ENCODE measurements at places on chromosomes 1 and 21.

DNA sequence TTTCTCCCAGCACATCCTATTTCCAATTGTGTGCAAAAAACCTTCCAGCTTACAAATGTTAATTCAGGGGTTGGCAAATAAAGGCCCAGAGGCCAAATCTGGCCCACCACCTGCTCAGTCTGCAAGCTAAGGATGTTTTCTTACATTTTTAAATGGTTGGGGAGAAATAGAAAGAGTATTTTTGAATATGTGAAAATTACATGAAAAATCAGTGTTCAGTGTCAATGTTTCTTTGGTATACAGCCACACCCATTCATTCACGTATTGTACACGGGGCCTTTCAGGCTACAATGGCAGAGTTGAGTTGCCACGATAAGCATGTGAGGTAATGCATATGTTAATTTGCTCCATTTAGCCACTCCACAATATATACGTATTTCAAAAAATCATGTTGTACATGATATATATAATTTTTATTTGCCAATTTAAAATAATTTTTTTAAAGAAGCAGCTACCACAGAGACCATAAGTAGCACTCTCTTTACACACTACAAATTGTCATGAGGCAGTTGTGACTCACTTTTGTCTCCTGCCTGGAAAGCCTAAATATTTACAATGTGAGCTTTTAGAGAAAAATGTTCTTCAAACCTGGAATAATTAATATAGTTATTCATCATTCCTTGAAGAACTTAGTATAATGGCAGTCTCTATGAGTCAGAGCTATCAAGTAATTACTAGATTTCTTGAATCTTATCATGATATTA is 189.6 kb downstream of the SMYD3 start:
- peak; percentile 45 for DNase-seq

DNA sequence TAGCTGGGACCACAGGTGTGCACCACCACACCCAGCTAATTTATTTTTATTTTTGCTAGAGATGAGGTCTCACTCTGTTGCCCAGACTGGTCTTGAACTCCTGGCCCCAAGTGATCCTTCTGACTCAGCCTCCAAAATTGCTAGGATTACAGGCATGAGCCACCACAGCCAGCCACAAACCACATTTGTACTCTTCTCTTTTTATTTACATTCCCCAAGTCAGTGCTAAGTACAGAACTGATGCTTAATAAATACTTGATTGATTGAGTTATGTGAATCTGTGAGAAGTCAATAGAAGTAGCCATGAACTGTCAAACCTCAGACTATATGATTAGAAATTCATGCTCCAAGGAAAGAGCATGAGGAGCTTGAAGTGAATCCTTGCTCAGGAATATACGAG is 48.5 kb upstream of the S1PR1 start:
- no peak for DNase-seq

DNA sequence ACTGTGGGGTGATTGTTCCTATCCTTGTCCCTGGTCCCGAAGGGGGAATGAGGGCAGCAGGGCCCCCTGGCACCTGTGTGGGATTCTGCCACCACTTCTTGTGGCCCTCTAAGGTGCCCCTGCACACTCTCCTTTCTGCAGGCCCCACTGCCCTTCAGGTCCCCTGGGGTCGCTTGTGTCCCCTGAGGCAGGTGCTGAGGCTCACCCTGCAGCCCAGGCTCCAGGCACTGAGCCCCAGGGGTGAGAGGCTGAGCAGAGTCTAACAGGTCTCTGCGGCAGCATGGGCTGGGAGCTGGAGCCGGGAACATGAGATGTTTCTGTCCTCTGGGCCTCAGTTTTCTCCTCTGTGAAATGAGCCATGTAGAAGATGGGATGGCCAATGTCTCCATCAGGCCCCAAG is 211.0 kb upstream of the VAMP3 start:
- DNase-seq: no peak

GRCh38 chr1:63922848-63923247 is 149.0 kb downstream of the ROR1 start:
- DNase-seq: no peak

GRCh38 chr1:25620211-25620610 is 3.6 kb downstream of the MAN1C1 start:
- no peak for DNase-seq

DNA sequence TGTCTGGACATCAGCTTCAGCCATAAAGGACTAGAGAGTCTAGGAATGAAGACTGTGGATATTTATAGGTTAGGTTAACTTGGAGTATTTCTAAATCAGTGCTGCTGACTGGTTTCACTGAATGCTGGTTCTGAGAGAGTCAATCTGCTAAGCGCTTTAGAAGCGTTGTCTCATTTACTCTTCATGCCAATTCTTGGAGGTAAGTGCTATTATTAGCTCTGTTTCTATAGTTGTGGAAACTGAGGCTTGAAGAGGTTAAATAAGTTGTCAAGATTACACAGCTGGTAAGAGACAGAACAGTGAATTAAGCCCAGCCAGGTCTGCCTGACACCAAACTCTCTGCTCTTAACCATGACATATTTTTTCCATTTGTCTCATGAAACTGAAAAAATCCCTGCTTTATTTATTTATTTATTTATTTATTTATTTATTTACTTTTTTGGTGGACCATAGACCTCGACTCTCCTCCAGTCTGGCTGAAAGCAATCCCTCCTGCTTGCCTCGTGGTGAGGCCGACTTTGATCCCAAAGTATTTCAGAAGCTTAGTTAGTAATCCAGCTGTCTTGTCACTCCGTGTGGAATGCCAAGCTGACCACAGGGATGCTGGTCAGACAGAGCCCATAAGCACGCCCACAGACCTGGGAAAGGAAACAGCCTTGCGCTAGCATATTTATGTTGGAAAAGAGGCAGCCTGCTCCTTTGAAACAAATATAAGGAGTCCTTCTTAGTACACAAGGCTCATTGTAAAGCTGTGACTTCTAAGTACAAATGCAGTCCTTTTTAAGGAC is 16.9 kb downstream of the NTMT2 start:
- peak; percentile 31 for DNase-seq

DNA sequence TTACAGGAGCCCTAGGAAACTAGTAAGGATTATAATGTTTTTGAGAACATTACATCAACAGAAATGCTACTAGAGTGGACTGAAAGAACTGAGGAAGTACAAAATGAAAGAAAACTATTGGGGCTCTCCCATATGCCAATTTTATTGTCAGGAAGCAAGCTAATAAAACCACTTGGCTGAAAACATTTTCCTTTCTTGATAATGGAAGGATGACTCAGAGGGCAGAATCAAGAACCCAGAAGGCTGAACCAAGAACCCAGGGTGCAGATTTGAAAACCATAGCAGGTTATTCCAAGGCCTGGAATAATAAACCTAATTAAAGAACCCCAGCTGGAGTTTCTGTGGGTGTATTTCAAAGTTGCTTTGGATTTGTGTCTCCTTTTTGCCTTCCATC is 70.7 kb downstream of the RPE65 start:
- DNase-seq: peak; percentile 42

DNA sequence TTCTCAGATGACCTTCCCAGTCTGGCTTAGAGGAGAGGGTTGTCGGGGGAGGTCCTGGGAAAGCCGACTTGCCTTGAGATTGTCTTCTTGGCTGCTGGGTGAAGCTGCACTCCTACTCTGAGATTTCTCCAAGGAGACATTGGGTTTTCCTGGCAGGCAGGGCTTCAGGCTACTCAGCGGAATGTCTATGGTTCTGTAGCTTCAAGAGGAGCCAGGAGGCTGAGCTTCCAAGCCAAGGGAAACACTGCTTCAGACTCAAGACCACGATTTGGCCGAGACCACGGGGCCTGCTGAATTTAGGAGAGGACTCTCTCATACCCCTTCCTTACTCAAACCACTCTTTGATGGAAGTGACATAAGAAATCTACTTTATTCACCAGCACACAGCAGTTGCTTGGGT is 67.8 kb downstream of the NTMT2 start:
- DNase-seq: no peak
